ENCODE measurements at places on chromosomes 12 and 14. TPM values are rescaled to one million over a fixed set of nuclear protein-coding genes. Genes with fewer than 3 reads are reported as not detected.

Gene SPPL3
- polyA plus RNA-seq: 86.5 TPM

GRCh38 chr14:51792809-51793208 lies 67.6 kb upstream of the GNG2 start:
- DNase-seq: no peak

DNA sequence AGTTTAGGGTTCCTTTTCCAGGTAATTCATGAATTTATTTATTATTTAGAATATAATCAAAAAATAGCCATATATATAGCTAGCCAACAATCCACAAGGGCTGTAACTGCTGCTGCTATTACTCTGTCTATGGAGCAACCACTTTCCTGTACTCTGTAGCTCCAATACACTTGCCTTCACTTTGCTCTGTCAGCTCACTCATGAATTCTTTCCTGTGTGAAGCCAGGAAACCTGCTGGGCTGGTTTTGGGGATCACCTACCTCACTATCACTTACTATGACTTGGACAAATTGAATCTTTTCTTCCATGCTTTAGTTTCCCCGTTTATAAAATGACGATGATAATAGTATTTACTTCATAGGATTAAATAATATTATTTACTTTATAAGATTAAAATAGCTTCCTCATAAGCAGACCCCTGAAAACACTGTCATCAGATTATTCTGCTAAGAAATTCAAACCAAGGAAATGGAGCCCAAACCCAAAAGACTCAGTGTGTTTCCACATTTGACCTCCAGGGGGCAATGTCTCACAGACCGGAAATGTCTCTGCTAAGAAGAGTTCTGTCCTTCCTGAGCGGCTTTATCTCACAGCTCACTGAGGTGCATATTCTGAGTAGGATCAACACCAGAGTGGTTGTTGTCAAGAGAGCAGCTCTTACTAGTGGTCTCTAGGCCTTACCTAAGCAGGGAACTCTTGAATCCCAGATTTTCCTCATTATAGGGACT lies 457.1 kb downstream of the DAD1 start:
- no peak for DNase-seq

- DNase-seq: no peak
Measured at GRCh38 chr14:21467616-21468015, 9.1 kb downstream of the RAB2B start.

GRCh38 chr12:97005174-97005573 lies 98.1 kb downstream of the NEDD1 start:
- DNase-seq: no peak

Gene MYO1A
- 0.50 TPM for polyA plus RNA-seq
